ENCODE measurements at places on chromosomes 13 and 19. TPM values are rescaled to one million over a fixed set of nuclear protein-coding genes. Genes with fewer than 3 reads are reported as not detected.

- no peak for DNase-seq
- H3K4me1 ChIP-seq, result peaks cover 6% of the 10 kb centered on the region
- H3K4me3 ChIP-seq, result no peak overlapping the region
- H3K36me3 ChIP-seq, result no peaks in the 10 kb centered on the region
Measured at GRCh38 chr13:20826843-20827560, 53.2 kb upstream of the EEF1AKMT1 start.

The C5AR2 gene
- total RNA-seq, result not detected

- peaks cover 12% of the 10 kb centered on the region for H3K4me1 ChIP-seq
- peaks cover 27% of the 10 kb centered on the region for H3K36me3 ChIP-seq
- no peak overlapping the region for H3K4me3 ChIP-seq
Measured at GRCh38 chr13:99316657-99317256, 9.6 kb upstream of the GPR183 start.

The CD70 gene
- 0.74 TPM for total RNA-seq

The GMIP gene
- 15.9 TPM for total RNA-seq

DNA sequence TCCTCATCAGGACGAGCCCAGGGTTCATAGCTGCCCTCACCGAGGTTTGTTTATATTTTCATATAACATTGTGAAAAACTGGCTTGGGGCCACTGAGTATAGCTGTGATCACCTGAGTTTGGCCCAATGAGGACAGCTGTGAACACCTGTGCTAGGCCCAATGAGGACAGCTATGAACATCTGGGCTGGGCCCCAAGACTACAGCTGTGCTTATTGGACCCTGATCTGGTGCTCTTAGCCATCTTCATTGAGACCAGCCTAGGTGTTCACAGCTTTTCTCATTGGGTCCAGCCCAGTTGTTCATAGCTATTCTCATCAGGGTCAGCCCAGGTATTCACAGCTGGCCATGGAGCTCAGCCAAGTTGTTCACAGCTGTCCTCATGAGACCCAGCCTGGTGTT, 1167.3 kb downstream of the UQCRFS1 start:
- H3K36me3 ChIP-seq, result no peaks in the 10 kb centered on the region
- H3K27me3 ChIP-seq, result no peaks in the 10 kb centered on the region
- H3K27ac ChIP-seq, result no peak overlapping the region
- DNase-seq, result no peak
- no peak overlapping the region for H3K4me3 ChIP-seq
- H3K4me1 ChIP-seq, result no peaks in the 10 kb centered on the region

DNA sequence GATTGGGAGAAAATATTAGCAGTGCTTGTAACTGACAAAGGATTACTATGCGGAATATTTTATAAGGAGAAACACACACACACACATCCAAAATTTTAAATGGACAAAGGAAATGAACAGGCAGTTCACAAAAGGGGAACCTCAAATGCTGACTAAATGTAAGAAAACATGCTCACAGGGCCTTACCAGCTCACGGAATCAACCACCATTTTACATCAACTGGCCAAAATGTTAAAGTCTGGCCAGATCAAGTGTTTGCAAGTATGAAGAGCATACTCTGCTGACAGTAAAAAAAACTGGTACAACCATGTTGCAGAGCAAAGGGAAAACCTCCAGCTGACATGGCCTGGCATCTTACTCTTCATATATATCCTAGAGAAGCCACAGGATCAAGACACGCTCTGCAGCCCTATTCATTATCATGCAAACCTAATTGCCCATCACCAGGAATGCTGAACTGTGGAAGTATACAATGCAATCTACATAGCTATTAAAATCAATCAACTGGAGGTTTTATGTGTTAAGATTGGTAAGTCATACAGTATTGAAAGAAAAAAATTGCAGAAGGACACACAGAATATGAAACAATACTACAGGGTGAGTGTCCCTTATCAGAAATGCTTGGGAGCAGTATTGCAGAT, 124.4 kb downstream of the RNF17 start:
- H3K4me1 ChIP-seq, result no peaks in the 10 kb centered on the region
- no peak overlapping the region for H3K27ac ChIP-seq
- peaks cover 36% of the 10 kb centered on the region for H3K36me3 ChIP-seq
- H3K4me3 ChIP-seq, result no peak overlapping the region
- no peaks in the 10 kb centered on the region for H3K27me3 ChIP-seq

GRCh38 chr19:18670312-18670711, 13.2 kb upstream of the CRTC1 start:
- no peak for DNase-seq
- H3K36me3 ChIP-seq, result peaks cover 7% of the 10 kb centered on the region
- H3K4me3 ChIP-seq, result no peak overlapping the region
- no peak overlapping the region for H3K27ac ChIP-seq

GRCh38 chr19:54266133-54266532, 9.1 kb upstream of the LILRB5 start:
- DNase-seq, result peak; percentile 84
- H3K4me3 ChIP-seq, result no peak overlapping the region
- H3K27ac ChIP-seq, result no peak overlapping the region
- H3K27me3 ChIP-seq, result peaks cover 19% of the 10 kb centered on the region

The PRKACA gene
- 55.3 TPM for total RNA-seq

- H3K27me3 ChIP-seq, result no peaks in the 10 kb centered on the region
- peaks cover 12% of the 10 kb centered on the region for H3K36me3 ChIP-seq
- H3K4me3 ChIP-seq, result peak overlapping the region; percentile 39
Measured at GRCh38 chr13:79491715-79492114, 10.8 kb downstream of the NDFIP2 start.

The ZNF563 gene
- 2.6 TPM for total RNA-seq

The NOTCH3 gene
- 139 TPM for total RNA-seq

- H3K36me3 ChIP-seq, result no peaks in the 10 kb centered on the region
- peaks cover 5% of the 10 kb centered on the region for H3K4me1 ChIP-seq
- H3K4me3 ChIP-seq, result peak overlapping the region; percentile 97
- no peaks in the 10 kb centered on the region for H3K27me3 ChIP-seq
- DNase-seq, result peak; percentile 91
Measured at GRCh38 chr19:20999731-21000352, 20.6 kb upstream of the ZNF430 start.

- H3K4me1 ChIP-seq, result peaks cover 4% of the 10 kb centered on the region
- peaks cover 9% of the 10 kb centered on the region for H3K27me3 ChIP-seq
- H3K27ac ChIP-seq, result no peak overlapping the region
- H3K36me3 ChIP-seq, result no peaks in the 10 kb centered on the region
- H3K4me3 ChIP-seq, result no peak overlapping the region
Measured at GRCh38 chr19:31057476-31057875, 291.8 kb downstream of the TSHZ3 start.

DNA sequence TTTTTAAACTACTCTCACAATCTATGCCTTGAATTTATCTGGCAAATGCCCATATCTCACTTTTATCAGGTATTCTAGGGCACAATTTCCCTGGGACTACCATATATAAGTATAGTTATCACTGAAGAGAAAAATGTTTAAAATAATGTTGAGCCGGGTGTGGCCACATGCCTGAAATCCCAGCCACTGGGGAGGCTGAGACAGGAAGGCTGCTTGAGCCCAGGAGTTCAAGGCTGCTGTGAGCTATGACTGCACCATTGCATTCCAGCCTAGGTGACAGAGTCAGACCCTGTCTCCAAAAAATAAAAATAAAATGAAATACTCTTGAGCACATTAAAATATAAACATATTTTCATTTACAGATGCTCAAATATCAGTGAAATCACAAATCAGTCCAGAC, 4.1 kb downstream of the KATNAL1 start:
- peaks cover 24% of the 10 kb centered on the region for H3K4me1 ChIP-seq
- H3K27ac ChIP-seq, result no peak overlapping the region
- DNase-seq, result no peak
- no peak overlapping the region for H3K4me3 ChIP-seq
- H3K27me3 ChIP-seq, result no peaks in the 10 kb centered on the region
- no peaks in the 10 kb centered on the region for H3K36me3 ChIP-seq

DNA sequence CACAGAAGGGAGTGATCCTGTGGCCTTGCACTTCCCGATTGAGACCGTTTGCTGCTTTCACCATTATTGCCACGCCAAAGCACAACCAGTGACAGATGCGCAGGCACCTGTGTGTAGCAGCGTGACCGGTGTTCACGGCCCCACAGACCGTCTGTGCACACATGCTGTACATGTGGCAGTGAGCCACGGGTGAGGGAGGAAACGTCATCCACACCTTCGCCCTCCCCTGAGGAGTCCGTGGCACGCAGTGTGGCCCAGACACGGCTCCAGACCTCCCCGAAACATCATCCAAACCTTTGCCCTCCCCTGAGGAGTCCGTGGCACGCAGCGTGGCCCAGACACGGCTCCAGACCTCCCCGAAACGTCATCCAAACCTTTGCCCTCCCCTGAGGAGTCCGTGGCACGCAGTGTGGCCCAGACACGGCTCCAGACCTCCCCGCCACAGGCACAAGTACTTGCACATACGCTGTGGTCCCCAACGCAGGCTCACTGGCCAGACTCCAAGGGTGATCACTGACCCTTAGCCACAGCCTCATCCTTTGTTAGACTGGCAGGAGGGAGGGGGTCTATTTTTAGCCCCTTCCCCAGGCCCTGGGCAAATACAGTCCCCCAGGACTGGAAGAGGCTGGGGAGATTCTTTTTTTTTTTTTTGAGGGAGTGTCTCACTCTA, 7.9 kb upstream of the SHC2 start:
- no peaks in the 10 kb centered on the region for H3K27me3 ChIP-seq
- DNase-seq, result no peak
- H3K36me3 ChIP-seq, result no peaks in the 10 kb centered on the region
- no peak overlapping the region for H3K27ac ChIP-seq
- no peak overlapping the region for H3K4me3 ChIP-seq

The KIRREL2 gene
- total RNA-seq, result 3.3 TPM

The CYP2A6 gene
- not detected for total RNA-seq

The ZNF582 gene
- total RNA-seq, result 3.7 TPM

- H3K27ac ChIP-seq, result no peak overlapping the region
- peaks cover 14% of the 10 kb centered on the region for H3K4me1 ChIP-seq
- no peaks in the 10 kb centered on the region for H3K36me3 ChIP-seq
- H3K27me3 ChIP-seq, result no peaks in the 10 kb centered on the region
Measured at GRCh38 chr13:41915081-41915480, 45.8 kb downstream of the VWA8 start.

The NCCRP1 gene
- 22.6 TPM for total RNA-seq

The TMEM59L gene
- 4.6 TPM for total RNA-seq

GRCh38 chr19:33150852-33151518, 19.1 kb downstream of the WDR88 start:
- H3K36me3 ChIP-seq, result no peaks in the 10 kb centered on the region
- no peaks in the 10 kb centered on the region for H3K27me3 ChIP-seq
- no peak for DNase-seq
- no peaks in the 10 kb centered on the region for H3K4me1 ChIP-seq
- no peak overlapping the region for H3K27ac ChIP-seq

The ADPRHL1 gene
- 2.5 TPM for total RNA-seq

GRCh38 chr13:47111499-47111898, 214.6 kb upstream of the HTR2A start:
- no peak overlapping the region for H3K27ac ChIP-seq
- no peaks in the 10 kb centered on the region for H3K4me1 ChIP-seq
- H3K4me3 ChIP-seq, result no peak overlapping the region
- H3K36me3 ChIP-seq, result no peaks in the 10 kb centered on the region
- DNase-seq, result no peak
- H3K27me3 ChIP-seq, result peaks cover 3% of the 10 kb centered on the region

Measured in type B pancreatic cell (in vitro differentiated cells).